Right forelimb (tissue), 1 donor: ENCODE measurements at places on chromosomes 13 and 19.

DNA sequence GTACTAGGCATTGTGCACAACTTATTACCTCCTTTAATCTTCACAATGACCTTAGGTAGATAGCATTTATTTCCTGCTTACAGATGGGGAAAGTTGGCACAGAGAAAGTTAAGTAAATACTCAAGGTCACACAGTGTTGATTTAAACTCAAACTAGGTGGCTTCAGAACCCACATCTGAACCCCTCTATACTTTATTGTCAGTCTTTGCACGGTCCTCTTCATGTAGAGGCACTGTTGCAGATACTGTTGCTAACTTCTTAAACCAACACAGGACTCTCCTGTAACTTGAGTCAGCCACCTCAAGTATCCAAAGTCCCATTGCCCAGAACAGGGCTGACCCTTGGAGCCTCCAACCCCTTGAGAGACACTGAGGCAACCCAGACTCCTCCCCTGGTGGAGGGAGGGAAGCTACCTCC, 48.8 kb downstream of the FRY start:
- no peak for DNase-seq

- DNase-seq: no peak
These were observed 2.9 kb upstream of the DCLK1 start for GRCh38 chr13:36133950-36134626.

- DNase-seq: no peak
These were observed 412.5 kb upstream of the PCDH9 start for GRCh38 chr13:67642657-67643056.

DNA sequence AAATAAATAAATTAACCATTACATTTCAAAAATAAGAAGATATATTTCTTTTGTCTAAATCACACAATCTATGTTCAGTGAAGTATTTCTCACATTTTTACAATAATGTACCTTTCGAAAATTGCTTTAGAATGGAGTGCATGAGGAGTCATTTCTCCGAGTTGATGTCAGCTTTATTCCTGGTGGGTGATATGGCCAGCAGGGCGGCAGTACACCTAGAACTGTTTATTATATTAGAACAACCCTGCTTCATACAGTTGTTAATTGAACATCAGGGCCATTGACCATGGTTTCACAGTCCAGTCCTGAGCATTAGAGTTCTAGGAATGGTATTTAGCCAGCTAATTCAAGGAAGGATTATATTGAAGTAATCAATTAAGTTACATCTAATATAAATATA, 696.3 kb upstream of the SLC10A2 start:
- no peak for DNase-seq

DNA sequence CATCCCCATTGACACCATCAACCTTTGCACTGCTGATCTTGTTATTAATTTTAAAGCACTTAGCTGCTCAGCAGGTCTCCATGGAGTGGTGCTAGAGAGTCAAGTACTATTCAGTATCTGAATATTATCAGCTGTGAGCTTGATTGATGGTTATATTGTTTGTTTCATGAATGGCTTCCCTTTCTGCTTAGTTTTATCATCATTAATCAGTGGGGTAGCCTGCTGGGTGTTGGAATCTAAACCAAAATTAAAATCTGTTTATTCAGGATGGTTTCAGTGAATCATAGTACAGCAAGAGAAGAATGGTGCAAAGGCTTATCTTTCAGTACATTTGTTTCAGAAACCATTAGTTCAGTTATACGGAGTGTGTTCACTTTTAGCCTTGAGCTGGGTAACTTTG, 42.5 kb upstream of the SCEL start:
- no peak for DNase-seq

DNA sequence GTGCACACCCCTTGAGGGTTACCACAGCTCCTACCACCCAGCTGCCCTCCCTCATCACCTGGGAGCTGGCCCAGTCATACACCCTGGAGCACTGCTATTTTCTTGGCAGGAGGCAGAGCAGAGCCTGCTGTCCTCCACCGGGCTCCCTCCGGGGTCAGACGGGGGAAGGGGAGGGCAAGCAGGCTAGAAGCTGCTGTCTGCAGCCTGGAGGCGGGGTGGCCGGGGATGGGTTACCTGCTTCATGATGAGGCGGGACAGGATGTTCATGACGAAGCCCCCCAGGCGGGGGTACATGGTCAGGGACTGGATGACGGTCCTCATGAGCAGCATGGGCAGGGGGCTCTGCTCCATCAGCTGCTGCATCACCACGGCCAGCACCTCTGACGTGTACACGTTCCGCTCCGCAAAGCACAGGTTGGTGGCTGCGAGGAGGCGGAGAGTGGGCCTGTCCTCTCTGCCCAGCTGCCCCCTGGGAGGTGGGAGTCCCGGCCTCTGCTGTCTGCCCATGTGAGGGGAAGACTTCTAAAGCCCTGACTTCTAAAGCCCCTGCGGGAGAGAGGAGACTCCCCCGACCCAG, 2.7 kb upstream of the RSPH6A start:
- DNase-seq: no peak

- no peak for DNase-seq
These were observed 80.0 kb upstream of the TM9SF2 start for GRCh38 chr13:99421271-99421670.

DNA sequence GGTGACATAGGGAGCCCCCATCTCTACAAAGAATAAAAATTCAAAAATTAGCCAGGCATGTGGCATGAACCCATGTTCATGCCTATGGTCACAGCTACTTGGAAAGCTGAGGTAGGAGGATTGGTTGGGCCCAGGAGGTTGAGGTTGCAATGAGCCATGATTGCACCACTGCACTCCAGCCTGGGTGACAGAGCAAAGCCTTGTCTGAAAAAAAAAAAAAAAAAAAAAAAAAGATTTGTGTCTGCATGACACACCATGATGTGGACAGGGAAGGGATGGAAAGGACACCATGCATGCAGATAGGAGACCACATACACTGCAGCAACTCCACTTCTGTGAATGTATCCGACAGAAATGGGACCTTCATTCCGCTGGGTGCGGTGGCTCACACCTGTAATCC, 34.0 kb upstream of the HOMER3 start:
- no peak for DNase-seq

GRCh38 chr19:28636016-28636629, 576.8 kb downstream of the UQCRFS1 start:
- DNase-seq: no peak

DNA sequence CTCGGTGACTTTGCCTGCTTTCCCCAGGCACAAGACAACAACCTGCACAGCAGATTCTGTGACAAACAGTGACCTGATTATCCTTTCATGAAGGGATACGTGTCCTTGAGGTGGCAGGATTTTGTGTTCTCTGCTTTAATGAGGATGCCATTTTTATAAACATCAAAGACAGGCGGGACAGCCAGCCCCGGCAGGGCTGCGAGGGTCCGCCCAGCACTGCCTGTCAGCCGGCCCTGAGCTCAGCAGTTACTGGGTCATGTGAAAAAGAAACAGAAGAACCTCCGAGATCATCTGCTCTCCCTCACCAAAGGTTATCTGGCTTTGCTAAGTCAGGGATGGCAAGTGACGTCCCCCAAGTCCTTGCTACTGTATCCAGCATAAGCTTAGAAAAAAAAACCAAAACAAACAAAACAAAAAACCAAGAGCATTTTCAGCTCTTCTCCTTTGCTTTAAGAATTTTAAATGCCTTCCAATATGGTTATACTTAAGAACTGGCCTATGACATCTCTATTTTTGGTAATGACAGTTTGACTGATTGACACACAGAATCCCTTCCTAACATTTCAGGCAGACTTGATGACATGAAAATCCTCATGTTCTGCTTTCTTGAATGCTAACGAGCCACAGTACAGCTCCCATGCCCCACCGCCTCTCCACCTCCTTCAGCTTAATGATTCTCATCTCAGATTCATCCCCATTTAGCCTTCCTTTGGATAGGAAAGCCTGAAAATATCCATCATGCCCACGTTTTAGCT, 666.6 kb upstream of the ARGLU1 start:
- no peak for DNase-seq

GRCh38 chr13:113160983-113161382, 2.5 kb downstream of the PROZ start:
- no peak for DNase-seq
